Cortex of kidney (tissue), 1 donor: ENCODE measurements at places on chromosomes 12 and 14.

DNA sequence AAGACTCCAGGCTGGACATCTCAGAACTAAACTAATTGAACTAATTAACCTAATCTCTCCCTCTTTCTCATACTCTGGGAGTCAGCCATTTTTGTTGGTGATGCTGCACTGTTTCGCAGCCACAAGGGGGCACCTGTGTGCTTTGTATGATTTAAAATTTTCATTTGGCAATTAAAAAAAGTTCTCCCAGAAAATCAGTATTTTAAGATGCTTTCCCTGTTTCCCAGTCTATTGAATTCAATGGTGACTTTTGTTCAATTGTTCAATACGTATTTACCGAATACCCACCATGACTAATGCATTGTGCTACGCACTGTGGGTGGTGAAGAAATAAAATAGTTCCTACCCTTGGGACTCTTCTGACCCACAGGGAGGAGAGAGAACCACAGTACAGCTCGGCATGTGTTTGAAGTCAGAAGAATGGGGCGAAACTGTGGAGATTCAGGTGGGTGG is 63.7 kb downstream of the ZNF664 start:
- DNase-seq, result no peak

- DNase-seq, result no peak
Observed at GRCh38 chr12:58654021-58654420, 266.3 kb downstream of the LRIG3 start.

DNA sequence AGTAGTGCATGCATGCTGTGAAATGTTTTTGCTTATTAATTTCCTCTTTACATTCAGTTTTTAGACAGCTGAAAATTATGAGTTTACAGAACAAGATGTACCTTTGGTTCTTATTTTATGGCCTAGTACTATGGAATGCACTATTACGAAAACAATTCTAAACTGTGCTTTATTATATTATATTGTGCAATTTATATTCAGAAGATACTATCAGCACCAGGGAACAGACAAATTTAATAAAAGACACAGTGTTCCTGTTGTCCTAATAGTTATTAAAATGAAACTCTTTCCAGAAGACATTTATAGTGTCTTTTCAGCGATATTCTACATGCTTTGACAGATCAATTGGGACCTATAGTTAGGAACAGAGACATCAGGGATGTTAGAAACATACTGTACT is 427.3 kb downstream of the BTG1 start:
- DNase-seq, result no peak

- no peak for DNase-seq
Observed at GRCh38 chr14:97379091-97379531, 581.9 kb downstream of the VRK1 start.

DNA sequence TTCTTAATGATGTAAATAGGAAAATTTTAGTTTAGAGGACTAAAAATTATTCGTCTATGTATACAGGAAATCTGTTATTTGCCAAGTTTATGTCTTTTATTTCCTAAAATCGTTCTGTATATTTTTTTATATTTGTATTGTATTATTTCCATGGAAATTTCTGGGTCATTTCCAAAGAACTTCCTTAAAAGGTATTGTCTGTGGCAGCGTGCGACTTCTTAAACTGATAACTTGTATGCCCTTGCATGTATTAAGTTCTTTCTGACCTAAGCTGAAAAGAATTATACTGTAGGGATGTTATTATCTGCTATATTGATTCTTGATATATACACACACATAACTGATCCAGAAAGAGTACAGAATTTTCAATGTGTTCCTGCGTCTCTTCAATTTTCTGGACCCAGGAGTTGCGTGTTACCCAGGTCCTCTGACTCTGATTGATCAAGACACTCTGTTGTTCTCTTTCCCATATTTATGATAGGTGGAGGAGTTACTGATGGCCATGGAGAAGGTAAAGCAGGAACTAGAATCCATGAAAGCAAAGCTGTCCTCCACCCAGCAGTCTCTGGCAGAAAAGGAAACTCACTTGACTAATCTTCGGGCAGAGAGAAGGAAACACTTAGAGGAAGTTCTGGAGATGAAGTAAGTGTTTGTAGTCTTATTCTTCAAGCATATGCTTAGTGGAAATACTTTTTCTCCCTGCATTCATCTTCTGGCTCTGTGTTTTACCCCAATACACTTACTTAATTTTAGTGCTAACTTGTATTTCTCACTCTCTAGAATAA is 298.5 kb downstream of the ERC1 start:
- DNase-seq, result no peak
